IMR-90 (cell line): ENCODE measurements at places on chromosomes 2 and 18. TPM values are rescaled to one million over a fixed set of nuclear protein-coding genes. Genes with fewer than 3 reads are reported as not detected.

LAMA1 gene
- total RNA-seq: 10.9 and 11.4 TPM in 2 replicates

AFF3 gene
- 13.9 and 14.3 TPM in 2 replicates for total RNA-seq

HOXD3 gene
- total RNA-seq: not detected in 2 replicates

GALNT5 gene
- total RNA-seq: 63.3 and 73.6 TPM in 2 replicates

AQP12A gene
- not detected in 2 replicates for total RNA-seq

CCL20 gene
- not detected in 2 replicates for total RNA-seq

GPBAR1 gene
- under 0.01 TPM in 1 of 2 replicates, not detected in the other for total RNA-seq

THAP4 gene
- 33.9 and 42.2 TPM in 2 replicates for total RNA-seq

GALR1 gene
- total RNA-seq: not detected in 2 replicates

GRCh38 chr2:231991664-231992063, 30.2 kb downstream of the DIS3L2 start:
- peaks cover 3% of the 10 kb centered on the region for H3K4me1 ChIP-seq
- no peak overlapping the region for H3K4me3 ChIP-seq
- H3K36me3 ChIP-seq: no peaks in the 10 kb centered on the region; the same call in 1 of the 2 replicates
- peak; percentile 26 for DNase-seq
- no peaks in the 10 kb centered on the region for H3K27me3 ChIP-seq

- peaks cover 2% of the 10 kb centered on the region; the same call in 1 of the 2 replicates for H3K4me1 ChIP-seq
- peak within 1 kb of the TSS; percentile 86 for H3K27ac ChIP-seq
- H3K36me3 ChIP-seq: no peaks in the 10 kb centered on the region
- H3K4me3 ChIP-seq: peak within 1 kb of the TSS; percentile 99
- no peaks in the 10 kb centered on the region for H3K27me3 ChIP-seq
- peak; percentile 43 for DNase-seq
Measured at GRCh38 chr2:214808981-214809750, at the start of gene BARD1. TSS of gene BARD1 (minus strand) at chr2:214809683. CDS start at chr2:214809569, 114 bp downstream.

GRCh38 chr2:103780088-103780702, 1018.4 kb downstream of the TMEM182 start:
- H3K36me3 ChIP-seq: no peaks in the 10 kb centered on the region
- H3K27me3 ChIP-seq: no peaks in the 10 kb centered on the region
- no peak for DNase-seq
- no peaks in the 10 kb centered on the region for H3K4me1 ChIP-seq
- no peak overlapping the region for H3K27ac ChIP-seq
- H3K4me3 ChIP-seq: no peak overlapping the region

GRCh38 chr18:43588838-43589237, 311.5 kb upstream of the SYT4 start:
- no peak overlapping the region for H3K4me3 ChIP-seq
- no peaks in the 10 kb centered on the region for H3K4me1 ChIP-seq
- no peaks in the 10 kb centered on the region for H3K36me3 ChIP-seq
- no peaks in the 10 kb centered on the region; the same call in 1 of the 2 replicates for H3K27me3 ChIP-seq

DNA sequence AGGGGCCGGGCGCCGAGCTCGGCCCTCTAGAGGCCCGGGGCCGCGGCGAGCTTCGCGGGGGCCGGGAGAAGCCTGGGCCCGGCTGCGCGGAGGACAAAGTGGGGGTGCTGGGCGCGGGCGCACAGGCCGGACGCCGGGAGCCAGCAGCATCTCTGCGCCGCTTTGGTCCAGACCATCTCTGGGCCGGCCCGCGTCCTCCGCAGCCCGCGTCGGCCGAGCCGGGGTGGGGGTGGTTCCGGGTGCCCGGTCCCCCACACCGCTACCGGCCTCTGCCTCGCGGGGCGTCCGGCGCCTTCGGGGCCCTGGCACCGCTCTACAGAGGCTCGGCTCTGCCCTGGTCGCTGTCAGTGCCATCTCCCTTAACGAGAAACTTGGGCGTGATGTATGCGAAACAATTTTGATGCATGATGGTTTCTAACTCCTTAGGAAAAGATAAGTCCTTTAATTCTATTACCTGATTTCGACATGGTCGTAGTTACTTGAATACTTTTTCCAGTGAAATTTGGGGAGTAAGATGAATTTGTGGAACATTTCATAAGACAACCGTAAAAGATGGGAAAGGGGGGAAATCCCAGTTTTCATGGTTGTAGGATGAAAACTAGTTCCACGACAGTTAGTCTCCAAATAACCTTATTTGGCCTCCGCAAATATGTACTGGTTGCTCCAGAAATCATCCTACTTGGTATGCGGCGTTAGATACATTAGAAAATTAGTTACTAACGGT, 562 bp downstream of the TWSG1 start:
- DNase-seq: peak; percentile 29
- no peaks in the 10 kb centered on the region for H3K27me3 ChIP-seq
- H3K4me1 ChIP-seq: peaks cover 6% of the 10 kb centered on the region
- peak overlapping the region; percentile 89 for H3K4me3 ChIP-seq
- peaks cover 19% of the 10 kb centered on the region for H3K36me3 ChIP-seq

GRCh38 chr18:26362021-26362420, 135.8 kb downstream of the TAF4B start:
- H3K27ac ChIP-seq: no peak overlapping the region
- no peaks in the 10 kb centered on the region for H3K4me1 ChIP-seq
- no peak overlapping the region for H3K4me3 ChIP-seq
- H3K27me3 ChIP-seq: no peaks in the 10 kb centered on the region
- no peaks in the 10 kb centered on the region for H3K36me3 ChIP-seq

- peaks cover 14% of the 10 kb centered on the region for H3K36me3 ChIP-seq
- H3K27me3 ChIP-seq: no peaks in the 10 kb centered on the region
- H3K27ac ChIP-seq: no peak overlapping the region
- DNase-seq: no peak
- no peaks in the 10 kb centered on the region for H3K4me1 ChIP-seq
- no peak overlapping the region for H3K4me3 ChIP-seq
Measured at GRCh38 chr2:232772531-232772930, 3.8 kb downstream of the KCNJ13 start.

DNA sequence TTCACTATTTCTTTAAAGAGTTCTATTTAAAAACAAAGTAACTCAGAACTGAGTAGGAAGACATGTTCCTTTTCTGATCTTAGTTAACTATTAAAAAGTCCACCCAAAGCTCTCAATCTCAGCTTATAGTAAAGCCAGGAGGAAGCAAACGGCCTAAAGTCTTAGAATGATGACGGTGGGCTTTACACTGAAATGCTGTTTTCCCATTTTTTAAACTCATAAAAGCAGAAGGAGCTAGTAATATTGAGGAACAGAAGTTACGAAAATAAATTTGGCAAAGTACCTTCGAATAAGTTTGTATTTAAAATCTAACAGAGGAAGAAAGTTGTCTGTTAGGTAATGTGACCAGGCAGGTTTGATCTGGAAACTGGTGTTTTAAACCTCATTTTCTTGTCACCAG, 111.1 kb downstream of the ZNF532 start:
- no peak for DNase-seq
- H3K36me3 ChIP-seq: peaks cover 18% of the 10 kb centered on the region
- H3K4me1 ChIP-seq: peaks cover 8% of the 10 kb centered on the region
- H3K4me3 ChIP-seq: no peak overlapping the region

DNA sequence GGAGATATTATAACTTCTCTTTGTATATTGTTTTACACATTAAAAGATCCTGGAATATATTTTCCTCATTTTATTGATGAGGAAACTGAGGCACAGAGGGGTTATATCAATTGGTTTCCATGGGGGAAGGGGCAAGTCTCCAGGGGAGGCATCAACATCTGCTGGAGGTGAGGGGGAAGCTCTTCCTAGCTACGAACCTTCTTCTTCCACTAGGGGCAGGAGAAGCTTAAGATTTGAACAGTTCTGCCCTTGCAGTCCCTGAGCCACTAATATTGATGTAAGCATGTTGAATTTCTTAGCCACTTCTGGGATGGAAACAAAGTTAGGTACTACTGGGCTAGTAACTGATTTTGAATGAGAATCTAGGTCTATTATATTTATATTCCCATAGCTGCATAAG, 140.1 kb upstream of the AQP4 start:
- H3K36me3 ChIP-seq: no peaks in the 10 kb centered on the region
- H3K27ac ChIP-seq: no peak overlapping the region
- H3K27me3 ChIP-seq: no peaks in the 10 kb centered on the region
- no peak for DNase-seq
- H3K4me1 ChIP-seq: no peaks in the 10 kb centered on the region

DNA sequence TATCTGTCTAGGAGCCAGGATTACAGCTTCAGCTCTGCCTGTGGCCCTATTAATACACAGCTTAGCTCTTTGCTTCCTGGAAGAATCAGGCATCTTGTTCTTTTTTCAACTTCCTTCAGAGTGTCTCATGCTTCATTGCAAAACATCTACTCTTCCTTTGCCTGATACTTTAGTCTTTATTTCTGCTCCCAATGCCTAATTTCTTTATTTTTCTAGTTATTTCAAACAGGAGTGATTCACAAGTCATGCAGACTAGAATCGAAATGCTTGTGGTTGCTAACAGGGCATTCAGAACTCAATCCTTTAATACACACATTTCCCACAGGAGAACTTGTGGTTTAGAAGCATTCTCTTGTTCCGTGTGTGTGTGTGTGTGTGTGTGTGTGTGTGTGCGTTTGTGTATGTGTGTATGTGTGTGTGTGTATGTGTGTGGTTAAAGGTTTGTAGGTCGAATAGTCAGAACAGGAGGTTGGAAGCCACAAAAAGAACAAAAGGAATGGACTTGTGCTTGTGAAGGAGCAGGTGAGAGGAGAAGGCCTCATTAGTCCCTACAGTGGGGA, 28.3 kb upstream of the INSIG2 start:
- peaks cover 29% of the 10 kb centered on the region for H3K27me3 ChIP-seq
- no peaks in the 10 kb centered on the region for H3K36me3 ChIP-seq
- DNase-seq: peak; percentile 74
- no peak overlapping the region for H3K27ac ChIP-seq

GRCh38 chr2:108958632-108959341, 30.2 kb downstream of the EDAR start:
- no peak for DNase-seq
- H3K27ac ChIP-seq: no peak overlapping the region
- H3K36me3 ChIP-seq: no peaks in the 10 kb centered on the region
- peaks cover 59% of the 10 kb centered on the region for H3K27me3 ChIP-seq

- no peak for DNase-seq
- no peaks in the 10 kb centered on the region for H3K27me3 ChIP-seq
- H3K4me3 ChIP-seq: no peak overlapping the region
- no peaks in the 10 kb centered on the region for H3K36me3 ChIP-seq
- H3K4me1 ChIP-seq: no peaks in the 10 kb centered on the region
- H3K27ac ChIP-seq: no peak overlapping the region
Measured at GRCh38 chr18:13579874-13580273, 146.5 kb downstream of the FAM210A start.

DNA sequence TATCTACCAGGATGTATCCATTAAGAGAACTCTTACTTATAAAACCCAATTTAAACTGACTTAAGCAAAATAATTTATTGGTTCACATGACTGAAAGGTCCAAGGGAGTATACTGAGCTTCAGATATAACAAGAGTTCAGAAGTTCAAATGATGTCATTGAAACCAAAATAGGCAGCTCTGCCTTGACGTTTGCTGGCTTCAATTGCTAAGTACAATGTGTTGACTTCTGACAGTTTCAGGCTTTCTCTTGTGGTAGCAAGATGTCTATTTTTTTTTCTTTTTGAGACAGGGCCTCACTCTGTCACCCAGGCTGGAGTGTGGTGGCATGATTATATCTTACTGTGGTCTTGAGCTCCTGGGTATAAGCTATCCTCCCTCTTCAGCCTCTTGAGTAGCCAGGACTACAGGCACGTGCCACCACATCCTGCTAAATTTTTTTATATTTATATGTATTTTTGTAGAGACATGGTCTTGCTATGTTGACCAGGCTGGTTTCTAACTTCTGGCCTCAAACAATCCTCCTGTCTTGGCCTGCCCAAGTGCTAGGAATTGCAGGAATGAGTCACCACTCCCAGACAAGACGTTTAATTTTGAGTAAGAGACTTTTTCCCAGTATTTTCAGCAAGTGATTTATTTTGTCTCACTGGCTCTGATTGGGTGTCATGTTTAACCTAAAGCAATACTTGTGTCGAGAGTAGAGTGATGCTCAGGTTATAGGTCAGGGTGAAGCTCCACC, 184.8 kb downstream of the NR4A2 start:
- H3K36me3 ChIP-seq: no peaks in the 10 kb centered on the region
- no peaks in the 10 kb centered on the region for H3K27me3 ChIP-seq
- no peak overlapping the region for H3K4me3 ChIP-seq
- H3K27ac ChIP-seq: no peak overlapping the region
- no peaks in the 10 kb centered on the region for H3K4me1 ChIP-seq
- no peak for DNase-seq

DNA sequence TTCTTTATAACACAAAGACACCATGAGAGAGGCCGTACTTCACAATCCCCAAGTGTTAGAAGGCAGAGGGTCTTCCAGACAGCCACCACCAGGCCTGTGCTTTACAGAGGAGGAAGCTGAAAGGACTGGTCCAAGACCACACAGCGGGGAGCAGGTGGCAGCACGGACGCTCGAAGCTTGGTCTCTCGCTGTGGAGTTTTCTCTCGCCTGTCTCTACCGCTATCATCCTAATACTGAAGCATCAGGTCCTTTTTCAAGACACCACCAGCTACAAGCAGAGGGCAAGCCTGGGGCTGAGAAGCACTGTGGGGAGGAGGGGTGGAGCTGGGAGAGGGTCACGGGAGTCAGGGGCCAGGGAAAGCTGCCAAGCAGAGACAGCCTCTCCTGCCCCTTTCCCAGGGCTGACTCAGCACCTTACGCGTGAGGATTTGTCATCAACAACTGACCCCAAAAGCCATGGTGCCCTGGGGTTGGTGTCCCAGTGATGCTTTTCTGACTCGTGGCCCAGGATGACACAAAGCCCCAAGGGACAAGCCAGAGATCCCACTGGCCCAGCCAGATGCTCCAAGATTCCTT, 31.9 kb upstream of the FOSL2 start:
- no peak overlapping the region for H3K4me3 ChIP-seq
- H3K36me3 ChIP-seq: no peaks in the 10 kb centered on the region
- no peak overlapping the region for H3K27ac ChIP-seq
- DNase-seq: peak; percentile 87

GRCh38 chr2:31028417-31028816, 109.8 kb downstream of the GALNT14 start:
- no peak for DNase-seq
- no peaks in the 10 kb centered on the region for H3K36me3 ChIP-seq
- no peaks in the 10 kb centered on the region for H3K4me1 ChIP-seq
- H3K27me3 ChIP-seq: peaks cover 2% of the 10 kb centered on the region; the same call in 1 of the 2 replicates
- no peak overlapping the region for H3K27ac ChIP-seq
- no peak overlapping the region for H3K4me3 ChIP-seq

GRCh38 chr18:52451851-52452250, 111.9 kb downstream of the DCC start:
- no peak for DNase-seq
- no peaks in the 10 kb centered on the region for H3K4me1 ChIP-seq
- no peak overlapping the region for H3K27ac ChIP-seq
- H3K4me3 ChIP-seq: no peak overlapping the region
- H3K36me3 ChIP-seq: no peaks in the 10 kb centered on the region
